ENCODE measurements at places on chromosomes 6 and 20.

DNA sequence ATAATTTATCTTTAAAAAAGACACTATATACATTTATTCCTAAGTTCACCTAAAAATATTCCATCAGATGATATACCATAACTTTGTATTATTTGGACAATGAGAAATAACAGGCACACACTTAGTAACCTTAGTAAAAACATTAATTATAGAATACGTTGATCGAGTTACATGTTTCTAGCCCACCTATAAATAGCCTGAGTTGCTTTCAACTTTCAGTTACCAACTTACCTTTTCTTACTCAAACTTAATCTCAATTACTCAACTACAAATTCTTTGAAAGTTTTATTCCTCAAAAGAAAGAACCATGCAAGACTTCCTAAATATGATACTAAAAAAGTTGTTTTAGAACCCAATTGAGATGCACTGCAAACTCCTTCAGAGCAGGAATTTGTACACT is 12.2 kb downstream of the ARHGAP18 start:
- DNase-seq = no peak

DNA sequence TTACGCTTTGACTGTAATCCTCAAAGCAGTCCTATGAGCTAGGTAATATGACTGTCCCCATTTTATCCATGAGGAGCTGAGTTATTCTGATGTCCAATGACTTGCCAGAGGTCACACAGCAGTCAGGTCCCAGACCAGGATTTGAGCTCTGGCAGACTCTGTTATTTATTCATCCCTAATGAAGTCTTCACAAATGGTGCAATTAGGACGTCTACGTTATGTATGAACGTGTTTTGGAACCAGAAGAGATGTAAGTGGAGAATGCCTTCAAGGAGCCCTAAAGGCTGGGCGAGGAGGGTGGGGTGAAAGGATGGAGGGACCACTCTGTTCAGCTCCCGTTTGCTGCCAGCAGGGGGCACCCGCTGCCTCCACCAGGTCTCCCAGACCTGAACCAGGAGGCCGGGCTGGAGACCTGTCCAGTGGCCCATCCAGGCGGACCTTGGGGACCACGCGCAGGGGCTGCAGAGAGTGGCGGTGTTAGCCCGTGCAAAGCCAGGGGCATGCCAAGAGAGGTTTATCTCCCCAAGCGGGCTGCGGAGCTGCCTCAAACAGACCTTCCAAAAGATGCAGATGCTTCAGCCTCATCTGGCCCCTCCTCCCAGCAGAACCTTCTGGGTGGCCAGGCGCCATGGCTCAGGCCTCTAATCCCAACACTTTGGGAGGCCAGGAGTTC is 15.2 kb upstream of the ZNF335 start:
- DNase-seq = peak; percentile 80

DNA sequence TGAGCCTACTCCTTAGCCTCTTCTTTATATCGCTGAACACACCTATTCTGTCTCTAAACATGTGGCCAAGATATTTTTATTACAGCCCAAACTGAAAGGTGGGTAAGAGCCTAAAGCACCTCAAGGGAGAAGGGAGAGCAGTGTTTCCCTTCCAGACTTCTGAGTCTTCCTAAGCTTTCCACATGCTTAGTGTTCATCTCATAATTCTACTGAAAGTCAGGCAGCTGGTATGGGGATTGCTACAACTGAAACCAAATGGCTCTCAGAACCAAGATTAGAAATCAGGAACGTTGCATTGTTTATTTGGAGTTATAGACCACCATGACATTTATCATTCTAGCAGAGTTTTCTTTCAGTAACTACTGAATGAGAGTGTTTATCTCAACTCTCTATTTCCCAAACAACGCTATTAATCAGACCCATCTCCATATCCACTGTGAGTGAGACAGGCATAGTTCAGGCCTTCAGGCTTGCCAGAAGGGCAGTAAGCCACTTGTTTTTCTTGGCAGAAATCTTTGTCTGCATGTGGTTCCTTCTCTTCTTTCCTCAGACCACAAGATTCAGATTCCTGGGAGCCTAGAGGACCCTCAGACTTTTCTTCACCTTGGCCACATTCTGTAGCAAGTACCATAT is 22.8 kb downstream of the VGLL2 start:
- no peak for DNase-seq

GRCh38 chr6:44651604-44652003 is 264.1 kb downstream of the CDC5L start:
- DNase-seq = no peak
